CD4-positive, alpha-beta T cell treated with Interleukin-10 for 1 hour (primary cell): ENCODE measurements at places on chromosomes 12 and 14.

DNA sequence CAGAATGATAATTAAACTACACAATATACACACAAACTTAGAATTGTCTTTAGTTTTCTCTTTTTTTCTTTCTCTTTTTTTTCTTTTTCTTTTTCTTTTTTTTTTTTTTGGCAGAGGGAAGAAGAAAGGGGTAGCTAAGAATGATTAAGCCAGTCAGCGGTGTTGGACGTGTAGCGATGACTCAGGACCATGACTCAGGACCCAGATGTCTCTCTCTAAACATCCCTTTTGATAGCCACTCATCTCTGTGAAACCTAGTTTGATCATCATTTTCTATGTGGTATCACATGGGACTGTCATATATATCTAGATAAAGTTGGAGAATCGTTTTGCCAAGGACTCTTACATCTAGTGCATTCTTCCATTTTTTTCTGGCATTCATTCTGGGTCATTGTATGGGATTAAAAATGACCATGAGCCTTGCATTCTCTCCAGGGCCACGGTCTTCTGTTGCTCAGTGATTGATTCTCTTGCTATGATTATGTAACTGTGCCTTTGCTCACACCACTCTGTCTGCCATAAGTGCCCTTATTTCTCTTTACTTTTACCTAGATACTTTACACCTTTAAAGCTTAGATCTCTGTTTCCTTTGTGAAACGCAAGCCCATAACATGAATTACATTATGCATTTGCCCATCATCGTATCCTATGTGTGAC, 26.6 kb upstream of the NRXN3 start:
- no peak for DNase-seq

DNA sequence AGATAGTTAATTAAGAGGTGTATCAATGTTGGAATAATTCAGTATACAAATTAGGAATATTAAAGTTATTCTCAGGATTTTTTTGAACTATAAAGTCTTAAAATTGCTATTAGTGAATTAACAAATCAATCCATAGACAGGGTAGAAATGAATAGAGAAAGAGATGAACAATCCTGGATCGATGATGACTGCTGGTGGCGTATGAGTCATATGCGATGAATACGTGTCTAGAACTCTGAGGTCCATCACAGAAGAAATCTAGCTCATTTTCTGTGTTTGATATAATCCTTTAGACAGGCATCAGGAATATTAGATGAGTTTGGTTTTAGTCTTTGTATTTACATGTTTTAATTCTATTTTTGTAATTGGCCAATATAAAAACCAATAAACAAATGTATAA, 85.4 kb upstream of the RTL1 start:
- DNase-seq: no peak

DNA sequence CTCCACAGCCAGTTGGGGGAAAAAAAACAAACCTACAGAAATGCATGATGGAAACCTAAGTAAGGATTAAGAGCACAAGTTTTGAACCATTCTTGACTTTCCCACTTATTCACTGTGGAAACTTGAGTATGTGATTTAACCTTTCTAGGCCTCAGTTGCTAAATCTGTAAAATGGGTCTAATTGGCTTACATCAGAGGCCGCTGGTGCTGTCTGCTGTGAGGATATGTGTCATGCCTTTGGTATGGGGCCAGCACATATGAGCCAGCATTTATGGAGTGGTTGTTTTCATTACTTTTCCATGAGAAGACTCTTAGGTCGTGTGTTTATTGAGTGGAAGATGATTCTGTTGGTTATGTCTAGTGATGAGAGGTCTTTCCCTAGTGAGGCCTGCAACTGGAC, 102.4 kb downstream of the ESR2 start:
- DNase-seq: no peak

GRCh38 chr12:15546102-15546701, 223.9 kb downstream of the PTPRO start:
- peak; percentile 62 for DNase-seq

DNA sequence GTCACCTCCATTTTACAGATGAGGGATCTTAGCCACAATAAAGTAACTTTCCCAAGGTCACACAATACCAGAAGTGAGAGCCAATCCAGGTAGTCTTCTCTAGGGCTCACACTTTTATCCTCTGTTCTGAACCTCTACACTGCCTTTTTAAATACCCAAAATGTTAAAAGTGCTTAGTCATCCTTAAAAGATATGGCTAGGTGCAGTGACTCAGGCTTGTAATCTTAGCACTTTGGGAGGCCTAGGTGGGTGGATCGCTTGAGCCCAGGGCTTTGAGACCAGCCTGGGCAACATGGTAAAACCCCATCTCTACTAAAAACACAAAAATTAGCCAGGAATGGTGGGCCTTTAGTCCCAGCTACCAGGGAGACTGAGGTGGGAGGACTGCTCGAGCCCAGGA, 104.1 kb upstream of the PPP4R3A start:
- no peak for DNase-seq

DNA sequence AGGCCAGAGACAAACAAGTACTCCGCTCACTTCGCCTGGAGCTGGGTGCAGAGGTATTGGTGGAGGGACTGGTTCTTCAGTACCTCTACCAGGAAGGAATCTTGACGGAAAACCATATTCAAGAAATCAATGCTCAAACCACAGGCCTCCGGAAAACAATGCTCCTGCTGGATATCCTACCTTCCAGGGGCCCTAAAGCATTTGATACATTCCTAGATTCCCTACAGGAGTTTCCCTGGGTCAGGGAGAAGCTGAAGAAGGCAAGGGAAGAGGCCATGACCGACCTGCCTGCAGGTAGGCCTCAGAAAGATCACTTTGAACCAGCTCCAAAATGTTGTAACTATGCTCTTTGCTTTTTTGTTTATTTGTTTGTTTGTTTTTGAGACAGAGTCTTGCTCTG, 1.6 kb downstream of the CRADD start:
- no peak for DNase-seq

DNA sequence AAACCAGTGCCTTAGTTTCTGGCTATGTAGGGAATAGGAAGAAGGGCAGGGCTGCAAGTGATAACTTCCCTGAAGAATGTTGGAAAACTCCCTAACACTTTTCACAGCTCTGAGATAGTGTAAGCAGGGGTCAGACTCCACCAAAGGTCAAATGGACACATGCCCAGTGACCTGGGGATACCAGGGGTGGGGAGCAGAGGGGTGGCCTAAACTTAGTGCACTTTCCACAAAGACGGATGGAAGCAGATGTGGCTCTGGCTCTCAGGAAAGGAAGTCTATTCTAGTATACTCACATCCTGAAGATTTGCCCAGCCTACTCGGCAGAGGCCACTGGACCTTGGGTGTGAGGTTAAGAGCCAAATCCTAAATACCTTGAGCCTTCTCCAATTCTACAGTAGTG, 285.8 kb downstream of the NUAK1 start:
- no peak for DNase-seq

GRCh38 chr14:90274808-90275457, 18.6 kb downstream of the PSMC1 start:
- DNase-seq: no peak

GRCh38 chr14:75711796-75712211, 50.8 kb downstream of the TTLL5 start:
- no peak for DNase-seq

- no peak for DNase-seq
Measured at GRCh38 chr12:101044512-101045059, 165.5 kb downstream of the SLC5A8 start.

GRCh38 chr12:33223956-33224355, 215.7 kb downstream of the SYT10 start:
- no peak for DNase-seq

- no peak for DNase-seq
Measured at GRCh38 chr12:97038834-97039233, 131.8 kb downstream of the NEDD1 start.

DNA sequence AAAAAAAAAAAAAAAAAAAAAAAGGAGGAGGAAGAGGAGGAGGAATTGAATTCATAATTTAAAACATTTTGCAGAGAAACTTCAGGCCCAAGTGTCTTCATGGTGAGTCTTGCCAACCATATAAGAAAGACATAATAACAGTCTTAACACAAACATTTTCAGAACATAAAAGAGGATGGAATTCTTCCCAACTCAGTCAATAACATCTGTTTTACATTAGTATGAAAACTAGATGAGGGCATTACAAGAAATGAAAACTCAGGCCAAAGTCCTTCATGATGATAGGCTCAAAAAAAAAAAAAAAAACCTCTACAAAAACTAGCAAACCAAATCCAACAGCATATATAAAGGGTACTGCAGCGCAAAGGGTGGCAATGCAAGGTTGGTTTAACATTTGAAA, 151.6 kb downstream of the FOXA1 start:
- DNase-seq: no peak

- no peak for DNase-seq
Measured at GRCh38 chr12:69514111-69514510, 43.9 kb downstream of the FRS2 start.

DNA sequence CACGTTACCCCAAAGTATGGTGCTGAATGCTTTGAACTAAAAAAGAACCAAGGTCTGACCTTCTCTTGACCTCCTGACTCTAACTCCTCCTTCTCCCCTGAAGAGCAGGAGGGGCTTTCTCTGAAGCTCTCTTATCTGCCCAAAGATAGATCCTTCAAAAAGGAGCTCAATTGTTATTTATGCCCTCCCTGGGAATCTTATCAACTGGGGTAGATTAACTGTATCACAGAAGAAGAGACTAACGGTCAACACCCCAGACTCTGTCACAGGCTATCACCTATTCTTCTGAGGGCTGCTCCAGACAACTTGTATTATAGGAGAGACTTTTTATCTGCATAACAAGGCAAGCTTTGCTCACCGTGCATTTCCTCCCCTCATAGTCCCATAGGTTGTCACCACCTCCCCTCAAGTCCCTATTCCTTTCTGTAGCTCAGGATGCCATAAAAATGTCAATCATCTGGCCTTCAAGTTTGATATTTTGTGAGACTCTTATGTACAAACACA, 86.6 kb downstream of the PAPLN start:
- no peak for DNase-seq

GRCh38 chr14:95651028-95651427, 35.2 kb upstream of the TCL1B start:
- no peak for DNase-seq

- no peak for DNase-seq
Measured at GRCh38 chr14:70023871-70024270, 144.7 kb downstream of the SMOC1 start.

GRCh38 chr14:89507521-89507920, 90.5 kb upstream of the FOXN3 start:
- no peak for DNase-seq

DNA sequence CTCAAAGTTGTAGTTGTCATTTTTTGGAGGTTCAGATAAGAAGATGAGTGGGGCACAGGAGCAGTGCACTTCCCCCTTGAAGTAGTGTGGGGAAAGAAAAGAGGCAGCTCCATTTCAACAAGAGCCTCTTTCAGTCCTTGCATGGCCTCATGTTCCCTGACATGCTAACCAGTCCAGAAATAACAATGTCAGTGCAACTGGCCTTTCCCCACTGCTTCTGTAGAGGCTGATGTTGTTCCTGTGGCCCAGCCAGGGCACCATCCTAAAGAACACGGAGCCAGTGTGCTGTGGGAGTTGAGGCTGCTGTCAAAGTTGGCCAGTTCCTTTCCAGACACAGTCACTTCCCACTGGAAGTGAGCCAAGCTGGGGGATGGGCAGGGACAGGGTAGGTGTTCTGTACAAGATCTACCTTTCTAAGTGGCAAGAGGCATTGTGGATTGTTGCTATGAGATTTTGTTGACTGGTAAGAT, 77.7 kb upstream of the SLC38A2 start:
- no peak for DNase-seq

DNA sequence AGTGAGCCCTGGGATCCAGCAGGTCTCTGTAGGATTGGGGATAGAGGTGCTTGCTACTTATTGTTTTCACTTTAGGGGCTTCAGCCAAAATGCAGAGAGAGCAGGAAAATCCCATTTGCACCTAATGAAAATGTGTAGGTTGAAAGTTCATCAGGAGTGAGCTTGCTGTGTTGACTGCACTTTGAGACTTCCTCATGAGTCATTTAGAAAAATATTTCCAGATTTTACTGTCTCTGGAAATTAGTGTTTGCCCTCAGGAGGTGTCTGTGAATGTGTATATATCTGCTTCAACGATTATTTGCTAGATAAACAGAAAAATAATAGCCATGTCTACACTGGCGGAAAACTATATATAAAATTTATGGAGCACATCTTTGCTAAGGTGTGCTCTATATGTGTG, 159.3 kb downstream of the CAND1 start:
- DNase-seq: no peak

DNA sequence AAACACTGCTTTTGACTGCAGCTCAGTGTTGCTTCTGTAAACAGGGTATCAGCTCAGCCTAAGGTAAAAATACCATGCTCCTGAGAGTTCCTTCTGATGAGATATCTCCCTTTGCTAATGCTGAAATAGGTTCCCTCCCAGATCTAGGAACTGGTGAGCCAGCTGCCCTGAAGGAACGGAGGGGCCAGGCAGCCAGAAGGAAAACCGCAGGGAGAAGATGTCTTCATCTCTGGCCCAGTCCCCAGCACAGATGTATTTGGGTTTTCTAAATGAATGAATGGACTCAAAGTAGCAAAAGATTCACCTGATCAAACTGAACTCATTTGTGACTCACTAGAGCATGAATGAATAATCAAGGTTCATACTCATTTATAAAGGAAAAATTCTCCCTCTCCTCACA, 247.8 kb downstream of the MSRB3 start:
- DNase-seq: no peak
